Left renal pelvis (tissue), 4 donors: ENCODE measurements at places on chromosomes 3 and 15. TPM values are rescaled to one million over a fixed set of nuclear protein-coding genes. Genes with fewer than 3 reads are reported as not detected.

- DNase-seq: no peak
Observed at GRCh38 chr15:80769829-80770705, 9.1 kb upstream of the CEMIP start.

Gene TTLL13
- 0.34 TPM for polyA plus RNA-seq

Gene PPCDC
- polyA plus RNA-seq: 10.3 TPM

Gene GCNT3
- polyA plus RNA-seq: 0.15 TPM
